Naive thymus-derived CD4-positive, alpha-beta T cell (primary cell): ENCODE measurements at places on chromosomes 2 and 18.

- DNase-seq, result no peak
Observed at GRCh38 chr2:227082286-227082685, 81.7 kb downstream of the COL4A4 start.

DNA sequence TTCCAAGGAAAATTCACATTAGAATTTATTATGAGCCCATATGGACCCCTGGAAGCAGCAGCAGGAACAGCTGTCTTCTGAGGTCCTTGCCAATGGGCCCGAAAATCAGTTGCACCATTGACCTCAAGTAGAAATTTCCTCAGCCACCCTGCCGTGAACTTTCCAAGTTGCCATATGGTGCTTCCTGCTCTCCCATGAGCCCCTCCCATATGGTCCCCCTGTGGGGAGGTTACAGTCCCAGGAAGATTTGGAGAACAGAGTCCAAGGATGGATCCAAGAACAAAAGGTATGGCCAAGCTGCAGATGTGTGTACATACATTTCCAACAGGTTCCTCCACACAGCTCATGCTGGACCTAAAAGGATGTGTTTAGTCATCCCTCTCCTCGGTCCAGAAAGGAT, 34.6 kb downstream of the DIPK1C start:
- DNase-seq, result no peak

DNA sequence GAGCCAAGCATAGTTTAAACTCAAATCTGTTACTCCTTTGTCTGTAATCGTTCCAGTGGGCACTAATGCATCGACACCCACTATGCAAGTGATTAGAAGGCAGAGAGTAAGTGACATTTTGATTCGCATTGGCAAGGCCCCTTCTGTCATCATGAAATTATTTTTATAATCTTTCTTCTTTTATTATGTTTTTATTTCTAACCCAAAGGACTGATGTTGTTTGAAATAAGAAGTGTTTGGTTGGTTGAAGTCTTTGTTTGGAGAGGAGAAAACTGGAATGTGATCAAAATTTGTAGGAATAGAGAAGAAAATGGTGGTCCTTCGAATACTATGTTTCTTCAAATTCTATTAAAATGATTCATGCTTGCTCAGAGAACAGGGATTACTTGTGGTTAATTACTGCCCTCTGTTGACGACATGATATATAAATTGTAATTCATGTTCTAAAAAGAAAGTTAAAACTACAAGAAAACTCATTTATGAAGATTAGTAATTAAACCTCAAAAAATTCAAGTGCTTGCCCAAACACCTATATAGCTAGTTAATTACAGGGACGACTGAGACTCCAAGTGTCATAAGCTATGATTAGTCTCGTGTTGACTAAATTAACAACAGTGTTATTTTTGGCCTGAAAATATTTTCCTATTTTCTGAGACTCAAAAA, 26.4 kb upstream of the TFPI start:
- DNase-seq, result peak; percentile 3

- DNase-seq, result no peak
Observed at GRCh38 chr2:105085525-105085924, 47.7 kb downstream of the MRPS9 start.
